GM12878 (cell line): ENCODE measurements at places on chromosomes 7 and 10.
A peak's percentile ranks its signal among the peaks of the same experiment; 100 is the strongest.

DNA sequence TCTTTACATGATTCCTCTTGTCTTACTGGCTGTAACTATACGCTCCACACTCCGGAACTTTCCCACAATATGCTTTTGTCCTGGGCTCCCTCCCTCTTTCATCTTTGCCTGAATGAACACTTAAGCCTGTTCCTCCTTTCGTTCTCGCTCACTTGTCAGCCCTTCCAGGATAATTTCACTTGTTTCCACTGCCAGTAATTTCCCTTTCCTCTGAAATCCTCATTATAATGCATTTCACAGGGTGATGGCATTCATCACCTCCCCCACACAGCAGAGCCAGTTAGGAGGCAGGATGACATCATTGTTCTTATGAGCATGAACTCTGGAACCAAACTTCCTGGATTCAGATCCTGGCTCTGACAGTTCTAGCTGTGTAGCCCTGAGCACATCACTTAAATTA is 372.6 kb downstream of the GPR158 start:
- no peak for DNase-seq

GRCh38 chr7:101854084-101854865 is 36.8 kb downstream of the CUX1 start:
- DNase-seq = no peak

GRCh38 chr7:139744768-139745677 is 32.8 kb downstream of the HIPK2 start:
- DNase-seq = no peak

- DNase-seq = no peak
Observed at GRCh38 chr10:42111076-42111475, 527.3 kb downstream of the ZNF33B start.

GRCh38 chr10:60291344-60291930 is 98.2 kb downstream of the ANK3 start:
- no peak for DNase-seq

DNA sequence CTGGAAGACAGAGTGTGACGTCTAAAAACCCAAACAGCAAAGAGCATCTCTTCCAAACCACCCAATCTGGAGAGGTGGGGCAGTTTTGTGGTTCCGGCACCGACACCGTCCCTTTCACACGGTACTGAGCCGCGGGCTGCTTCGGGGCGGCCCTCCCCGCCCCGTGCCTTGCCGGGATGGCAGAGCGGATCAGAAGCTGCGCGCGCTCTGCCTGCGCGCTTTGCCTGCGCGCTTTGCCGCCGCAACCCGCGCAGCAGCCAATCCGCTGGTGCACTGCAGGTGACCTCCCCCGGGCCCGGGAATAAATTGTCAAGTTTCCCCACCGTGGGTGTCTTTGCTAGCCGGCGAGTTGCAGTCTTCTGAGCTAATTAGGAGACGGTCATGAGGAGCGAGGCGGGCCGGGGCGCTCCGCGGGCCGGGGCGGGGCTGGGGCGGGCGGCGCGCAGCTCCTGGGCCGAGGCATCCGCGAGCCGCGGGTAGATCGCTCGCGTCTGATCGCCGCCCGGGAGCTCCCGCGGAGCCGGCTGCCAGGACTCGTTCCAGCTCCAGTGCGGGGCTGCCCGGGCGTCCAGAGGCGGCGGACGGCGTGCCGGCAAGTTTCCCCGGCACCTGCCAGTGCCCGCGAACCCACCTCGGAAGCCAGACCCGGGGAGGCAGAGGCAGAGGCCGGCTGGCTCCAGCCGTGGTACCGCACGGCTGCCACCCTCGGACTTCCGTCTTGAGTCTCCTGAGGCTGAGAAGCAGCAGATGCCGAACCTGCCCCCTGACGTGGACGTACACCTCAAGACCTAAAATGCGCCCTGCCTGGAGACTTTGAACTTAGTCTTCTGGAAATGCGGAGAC is 536.0 kb upstream of the GALNT17 start:
- no peak for DNase-seq

- DNase-seq = no peak
Observed at GRCh38 chr7:2638224-2638991, 6.6 kb downstream of the TTYH3 start.

- no peak for DNase-seq
Observed at GRCh38 chr7:122528879-122529481, 169.9 kb downstream of the RNF133 start.

DNA sequence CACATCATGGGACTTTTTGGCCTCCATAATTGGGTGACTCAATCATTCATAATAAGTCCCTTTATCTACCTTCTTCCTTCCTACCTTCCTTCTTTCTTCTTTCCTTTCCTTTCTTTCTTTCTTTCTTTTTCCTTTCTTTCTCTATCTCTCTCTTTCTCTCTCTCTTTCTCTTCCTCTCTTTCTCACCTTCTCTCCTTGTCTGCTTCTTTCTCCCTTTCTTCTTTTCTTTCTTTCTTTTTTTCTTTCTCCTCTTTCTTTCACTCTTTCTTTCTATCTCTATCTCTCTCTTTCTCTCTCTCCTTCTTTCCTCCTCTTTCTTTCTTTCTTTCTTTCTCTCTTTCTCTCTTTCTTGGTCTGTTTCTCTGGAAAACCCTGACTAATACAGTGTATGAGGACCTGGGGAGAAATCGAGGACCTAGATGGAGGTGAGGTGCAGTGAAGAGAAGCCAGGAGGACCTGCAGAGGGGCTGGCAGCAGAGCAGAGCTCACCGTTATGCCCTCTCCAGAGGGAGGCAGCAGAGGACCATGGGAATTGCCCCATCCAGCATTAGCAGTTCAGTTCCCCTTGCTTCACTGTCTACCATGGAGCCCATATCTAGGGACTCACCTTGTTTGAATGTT is 52.7 kb upstream of the BTRC start:
- no peak for DNase-seq

- DNase-seq = peak; percentile 82
Observed at GRCh38 chr10:79244841-79245504, 102.3 kb upstream of the PPIF start.

DNA sequence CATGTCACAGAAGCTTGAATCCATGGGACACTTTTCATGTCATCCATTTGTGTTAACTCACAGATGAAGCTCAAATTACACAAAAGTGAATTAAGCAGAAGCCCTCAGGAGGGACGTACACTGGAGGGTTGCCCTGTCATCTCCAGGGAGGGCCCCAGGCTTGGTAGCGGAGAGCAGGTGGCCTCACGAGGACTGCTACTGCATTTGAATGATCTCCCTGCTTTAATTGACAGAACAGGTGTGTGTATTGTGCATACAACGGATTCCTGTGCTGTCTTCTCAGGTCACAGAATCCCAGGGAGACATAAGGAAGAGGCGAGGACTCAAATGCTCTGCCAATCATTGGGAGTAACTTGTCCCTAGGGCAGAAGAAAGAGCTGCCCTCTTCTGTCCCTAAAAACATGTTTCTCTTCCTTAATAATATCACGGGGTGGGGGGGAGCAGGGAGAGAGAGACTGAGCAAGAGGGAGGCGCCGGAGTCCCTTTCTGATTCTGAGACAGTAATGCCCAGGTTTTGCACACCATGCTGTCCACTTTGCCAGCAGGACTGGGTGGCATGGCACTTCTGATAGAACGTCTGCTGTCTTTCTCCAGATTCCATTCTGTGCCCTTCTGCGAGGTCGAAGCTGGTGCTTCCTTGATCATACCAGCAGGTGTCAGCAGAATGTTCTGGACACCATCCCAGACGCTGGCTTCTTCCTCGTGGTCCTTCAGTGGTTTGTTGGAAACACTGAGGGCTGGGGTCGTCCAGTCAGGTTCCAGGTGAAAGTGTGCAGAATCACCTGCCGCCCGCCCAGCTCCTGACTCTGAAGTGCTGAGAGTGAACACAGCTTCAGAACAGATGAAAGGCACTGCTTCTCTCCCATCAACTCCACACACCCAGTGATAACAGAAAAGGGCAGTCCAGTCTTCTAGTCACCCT is 26.2 kb upstream of the RASGEF1A start:
- DNase-seq = no peak
